ENCODE measurements at places on chromosomes 11 and 22. TPM values are rescaled to one million over a fixed set of nuclear protein-coding genes. Genes with fewer than 3 reads are reported as not detected.

PKNOX2 gene
- 1.2 TPM for total RNA-seq

CHRNA10 gene
- 1.4 TPM for total RNA-seq

PCNX3 gene
- 38.7 TPM for total RNA-seq

APOL4 gene
- total RNA-seq: not detected

PNPLA3 gene
- 2.5 TPM for total RNA-seq

NXPE2 gene
- total RNA-seq: not detected

RAB1B gene
- 177 TPM for total RNA-seq

PLA2G3 gene
- 0.34 TPM for total RNA-seq

SPCS2 gene
- total RNA-seq: 57.3 TPM

CFAP68 gene
- total RNA-seq: 30.2 TPM

SLC22A25 gene
- not detected for total RNA-seq

MS4A5 gene
- total RNA-seq: not detected

TMEM86A gene
- 1.4 TPM for total RNA-seq

A4GALT gene
- total RNA-seq: 2.3 TPM

ENDOD1 gene
- total RNA-seq: 20.0 TPM

ADORA2A gene
- 0.93 TPM for total RNA-seq

LAYN gene
- not detected for total RNA-seq

PGA5 gene
- not detected for total RNA-seq

OR52I2 gene
- total RNA-seq: not detected

OR51B4 gene
- total RNA-seq: 4.0 TPM

KIF18A gene
- 18.4 TPM for total RNA-seq

ATL3 gene
- total RNA-seq: 28.2 TPM

PANX3 gene
- total RNA-seq: not detected

IFITM1 gene
- 3.9 TPM for total RNA-seq

CRACR2B gene
- 0.04 TPM for total RNA-seq

C22orf31 gene
- total RNA-seq: not detected

SNX32 gene
- total RNA-seq: not detected

NXPE4 gene
- total RNA-seq: not detected

IRAG1 gene
- 0.08 TPM for total RNA-seq

TBX1 gene
- total RNA-seq: not detected

NUCB2 gene
- total RNA-seq: 39.3 TPM

BDNF gene
- 4.1 TPM for total RNA-seq

TTC36 gene
- 2.7 TPM for total RNA-seq

CHST1 gene
- 12.5 TPM for total RNA-seq

SLC25A45 gene
- total RNA-seq: 14.1 TPM

FSHB gene
- total RNA-seq: not detected

FBLN1 gene
- total RNA-seq: 1.1 TPM

OR8D1 gene
- not detected for total RNA-seq

B4GAT1 gene
- 24.9 TPM for total RNA-seq

BCO2 gene
- 0.66 TPM for total RNA-seq

XKR3 gene
- total RNA-seq: not detected

RBMXL2 gene
- total RNA-seq: 0.11 TPM

FUT4 gene
- not detected for total RNA-seq

UBQLN3 gene
- total RNA-seq: not detected

APIP gene
- 45.9 TPM for total RNA-seq

OR5B21 gene
- not detected for total RNA-seq

RHOG gene
- total RNA-seq: 17.5 TPM

WNT11 gene
- total RNA-seq: 0.16 TPM

PTPRJ gene
- 26.9 TPM for total RNA-seq

MMP27 gene
- total RNA-seq: not detected

HEPACAM gene
- total RNA-seq: 0.15 TPM

SCO2 gene
- total RNA-seq: 3.2 TPM

NLRP10 gene
- not detected for total RNA-seq

TOMM22 gene
- 63.3 TPM for total RNA-seq

OR52H1 gene
- total RNA-seq: not detected

CCDC116 gene
- not detected for total RNA-seq

TUB gene
- 4.6 TPM for total RNA-seq

ALDH3B2 gene
- not detected for total RNA-seq

Measured in A375 (cell line).